ENCODE measurements at places on chromosomes 4 and X.

DNA sequence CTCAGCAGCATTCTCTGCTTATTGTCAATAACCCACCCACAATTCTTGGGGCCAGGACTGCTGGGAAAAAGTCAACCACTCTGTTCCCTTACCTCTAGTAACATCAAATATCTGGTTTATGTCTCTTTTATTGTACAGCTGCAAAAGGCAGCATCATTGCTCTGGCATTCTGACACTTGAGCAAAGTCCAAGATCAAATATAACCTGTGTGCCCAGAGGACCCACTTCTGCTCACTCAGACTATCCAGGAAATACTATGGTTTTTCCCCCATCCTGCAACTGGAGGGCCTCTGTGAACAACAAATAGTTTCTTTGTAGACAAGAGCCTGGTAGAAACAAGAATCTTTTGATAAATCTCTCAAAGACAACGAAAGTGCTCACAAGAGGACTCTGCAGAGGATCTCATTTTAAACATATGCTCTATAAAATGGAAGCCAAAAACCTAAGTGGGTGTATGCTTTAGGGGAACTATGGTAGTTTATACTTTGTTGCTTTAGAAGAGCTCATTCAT lies 154.7 kb downstream of the RAB28 start:
- DNase-seq = no peak

DNA sequence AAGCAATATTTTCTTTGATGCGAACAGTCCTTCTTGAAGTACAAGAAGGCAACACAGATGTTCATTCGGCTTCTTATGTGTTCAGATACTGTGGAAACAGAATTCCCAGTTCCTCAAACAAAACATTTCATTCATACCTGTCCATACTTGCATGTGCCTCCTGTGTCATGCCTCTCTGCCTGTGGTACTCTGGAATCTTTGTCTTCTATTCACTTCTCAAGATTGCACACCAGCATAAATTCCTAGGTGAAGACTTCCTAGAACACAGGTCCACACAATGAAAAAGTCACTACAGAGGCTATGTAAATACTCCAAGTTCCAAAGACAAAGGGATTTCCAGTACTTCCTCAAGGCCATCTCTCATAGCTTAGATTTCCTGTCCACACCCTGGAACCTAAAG lies 367.2 kb downstream of the AFF2 start:
- no peak for DNase-seq

GRCh38 chrX:143994206-143994605 lies 110.3 kb downstream of the UBE2NL start:
- no peak for DNase-seq

GRCh38 chr4:156408749-156409148 lies 455.1 kb upstream of the CTSO start:
- no peak for DNase-seq

- no peak for DNase-seq
These were observed 51.4 kb upstream of the EMCN start for GRCh38 chr4:100569196-100569595.

DNA sequence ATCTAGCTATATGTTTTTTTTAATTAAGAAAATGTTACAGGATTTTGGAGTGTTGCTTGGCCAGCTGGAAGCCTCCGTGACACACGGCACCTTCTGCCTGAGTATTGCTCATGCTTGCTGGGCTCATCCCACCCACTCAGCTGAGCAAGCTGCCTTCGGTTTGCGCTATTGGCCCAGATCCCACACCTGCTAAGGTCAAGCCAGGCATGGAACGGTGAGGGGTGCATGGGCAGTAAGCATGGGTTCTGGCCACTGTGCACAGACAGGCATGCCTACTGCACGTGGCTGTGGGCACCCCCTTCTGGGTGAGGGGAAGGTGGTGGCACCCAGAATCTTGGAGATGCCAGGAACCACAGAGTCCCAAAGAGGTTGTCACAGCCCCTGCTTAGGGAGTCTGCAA lies 1178.4 kb upstream of the PCDH7 start:
- no peak for DNase-seq

- DNase-seq = peak; percentile 27
These were observed 209.5 kb downstream of the HS6ST2 start for GRCh38 chrX:132748909-132749308.

- no peak for DNase-seq
These were observed 531 bp upstream of the MANBA start for GRCh38 chr4:102761296-102761701.

- no peak for DNase-seq
These were observed 375.2 kb downstream of the GALNTL6 start for GRCh38 chr4:172188248-172188988.

GRCh38 chr4:106019771-106020170 lies 124.5 kb downstream of the NPNT start:
- no peak for DNase-seq

- no peak for DNase-seq
These were observed 856.6 kb upstream of the GRID2 start for GRCh38 chr4:91447168-91447567.

- DNase-seq = no peak
These were observed 1741.0 kb upstream of the PCDH10 start for GRCh38 chr4:131408102-131408501.

GRCh38 chr4:87354168-87355102 lies 31.8 kb upstream of the HSD17B13 start:
- peak; percentile 10 for DNase-seq

DNA sequence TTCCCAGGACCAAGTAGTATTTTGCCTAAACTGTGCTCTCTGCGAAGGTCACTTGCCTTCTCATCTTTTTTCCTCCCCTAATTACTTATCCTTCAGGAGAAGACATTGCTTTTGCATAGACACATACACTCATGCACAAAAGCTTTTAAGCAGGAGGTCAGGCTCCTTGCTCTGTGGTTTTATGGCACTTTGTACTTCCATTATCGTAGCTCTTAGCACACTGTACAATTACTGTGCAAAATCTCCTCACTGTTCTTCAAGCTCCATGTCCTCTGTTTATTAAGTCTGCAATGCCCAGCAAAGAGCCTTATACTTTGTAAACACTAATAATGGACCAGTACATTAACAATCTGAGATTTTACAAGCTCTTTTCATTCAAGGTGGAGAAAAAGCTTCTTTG lies 188.4 kb upstream of the GNPDA2 start:
- no peak for DNase-seq

- DNase-seq = no peak
These were observed 376.3 kb upstream of the INTU start for GRCh38 chr4:127256500-127256899.

DNA sequence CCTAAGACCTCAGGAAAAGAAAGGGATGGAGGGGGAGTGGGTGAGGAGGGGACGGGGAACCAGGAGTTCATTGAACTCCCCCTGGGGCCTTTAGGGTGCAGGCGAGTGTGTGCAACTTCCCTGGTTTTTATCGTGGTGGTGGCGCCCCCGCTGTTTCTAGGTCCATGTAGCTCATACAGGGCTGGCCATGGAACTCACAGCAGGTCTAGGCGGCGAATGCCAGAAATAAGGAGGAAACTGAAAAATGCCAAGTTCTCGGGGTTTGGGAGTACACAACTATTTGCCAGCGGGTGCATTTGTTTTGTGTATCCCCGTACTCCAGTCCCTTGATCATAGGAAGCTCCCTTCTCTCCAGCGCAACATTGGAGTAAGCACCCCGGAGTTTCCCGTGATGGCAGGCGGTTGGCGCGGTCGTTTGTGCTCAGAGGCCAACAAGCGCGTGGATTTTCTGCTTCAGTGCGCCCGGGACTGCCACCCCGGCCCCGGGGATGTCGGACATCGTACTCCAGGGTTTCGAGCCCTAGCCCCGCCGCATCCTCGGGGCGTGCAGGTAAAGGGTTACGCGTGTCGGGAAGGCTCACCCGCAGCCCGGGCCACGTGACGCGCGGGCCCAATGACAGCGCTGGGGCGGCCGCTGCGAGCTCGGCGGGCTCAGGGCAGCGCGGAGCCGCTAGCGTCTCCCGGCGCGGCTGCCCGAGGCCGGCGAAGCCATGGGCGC lies 208.9 kb downstream of the NWD2 start:
- DNase-seq = peak; percentile 76

DNA sequence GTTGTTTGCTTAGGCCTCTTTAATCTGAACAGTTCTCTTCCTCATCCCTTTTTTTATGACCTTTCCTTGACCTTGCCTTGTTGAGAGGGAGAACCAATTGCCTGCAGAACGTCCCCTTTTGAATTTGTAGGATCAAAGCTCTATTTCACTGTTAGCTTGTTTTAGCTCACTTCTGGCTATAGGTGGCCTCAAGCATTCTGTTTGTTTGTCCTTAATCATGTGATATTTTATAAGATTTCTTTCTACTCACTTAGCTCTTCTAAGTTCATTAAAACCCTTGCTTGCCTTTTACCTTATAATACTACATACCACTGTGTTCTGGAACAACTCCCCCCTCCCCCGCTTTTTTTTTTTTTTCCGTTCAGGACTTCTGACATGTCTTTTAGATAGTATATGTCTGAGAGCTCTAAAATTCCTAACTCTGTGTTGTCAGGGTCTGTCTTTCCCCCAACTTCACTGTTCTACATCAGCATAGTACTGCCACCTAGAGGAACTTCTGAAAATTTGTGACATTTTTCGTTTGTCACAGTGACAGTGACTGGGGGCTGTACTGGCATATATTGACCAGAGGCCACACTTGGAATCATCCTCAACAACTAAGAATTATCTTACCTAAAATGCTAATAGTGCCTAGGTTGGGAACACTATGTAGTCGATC lies 128.5 kb downstream of the LARP7 start:
- peak; percentile 44 for DNase-seq

DNA sequence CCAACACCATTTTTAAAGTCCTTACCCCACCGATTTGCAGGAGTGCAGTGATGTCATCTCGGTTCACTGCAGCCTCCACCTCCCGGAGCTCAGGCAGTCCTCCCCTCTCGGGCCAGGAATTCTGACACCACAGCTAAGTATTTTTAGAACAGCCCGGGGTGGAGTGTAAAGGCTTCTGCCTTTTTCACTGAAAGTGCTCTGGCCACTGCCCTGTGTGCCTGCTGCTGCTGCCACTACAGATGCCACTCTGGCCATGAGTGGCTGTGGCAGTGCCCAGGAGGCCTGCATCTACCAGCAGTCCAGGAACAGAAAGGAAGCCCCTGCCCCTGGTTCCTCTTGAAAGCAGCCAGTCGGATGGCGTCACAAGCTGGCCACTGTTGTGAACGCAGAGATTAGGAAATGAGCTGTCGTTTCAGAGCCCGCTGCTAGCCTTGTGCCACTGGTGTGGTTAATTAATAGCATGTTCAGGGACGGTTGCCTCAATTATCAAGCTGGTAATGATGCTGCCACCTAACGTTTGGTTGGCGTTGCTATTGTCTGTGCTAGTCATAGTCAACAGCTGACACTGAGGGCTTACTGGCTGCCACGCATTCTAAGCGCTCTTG lies 23.6 kb upstream of the TBC1D14 start:
- peak; percentile 69 for DNase-seq

DNA sequence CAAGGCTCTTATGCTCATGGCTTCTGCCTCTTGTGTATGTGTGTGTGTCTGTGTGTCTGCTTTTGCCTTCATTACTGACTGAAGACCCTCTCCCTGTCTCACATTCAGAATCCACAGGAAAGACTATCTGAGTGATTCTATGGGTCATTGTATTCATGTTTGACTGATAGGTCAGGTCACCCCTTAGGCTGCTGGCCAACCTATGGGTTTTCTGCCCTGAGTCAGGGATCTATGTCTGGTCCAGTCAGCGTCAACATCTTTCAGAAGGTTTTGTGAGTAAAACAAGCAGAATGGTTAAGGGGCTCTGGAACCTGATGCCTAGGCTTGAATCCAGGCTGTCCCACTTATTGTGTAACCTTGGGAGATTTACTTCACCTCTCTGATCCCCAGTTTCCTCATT lies 30.5 kb downstream of the NHSL2 start:
- DNase-seq = no peak

DNA sequence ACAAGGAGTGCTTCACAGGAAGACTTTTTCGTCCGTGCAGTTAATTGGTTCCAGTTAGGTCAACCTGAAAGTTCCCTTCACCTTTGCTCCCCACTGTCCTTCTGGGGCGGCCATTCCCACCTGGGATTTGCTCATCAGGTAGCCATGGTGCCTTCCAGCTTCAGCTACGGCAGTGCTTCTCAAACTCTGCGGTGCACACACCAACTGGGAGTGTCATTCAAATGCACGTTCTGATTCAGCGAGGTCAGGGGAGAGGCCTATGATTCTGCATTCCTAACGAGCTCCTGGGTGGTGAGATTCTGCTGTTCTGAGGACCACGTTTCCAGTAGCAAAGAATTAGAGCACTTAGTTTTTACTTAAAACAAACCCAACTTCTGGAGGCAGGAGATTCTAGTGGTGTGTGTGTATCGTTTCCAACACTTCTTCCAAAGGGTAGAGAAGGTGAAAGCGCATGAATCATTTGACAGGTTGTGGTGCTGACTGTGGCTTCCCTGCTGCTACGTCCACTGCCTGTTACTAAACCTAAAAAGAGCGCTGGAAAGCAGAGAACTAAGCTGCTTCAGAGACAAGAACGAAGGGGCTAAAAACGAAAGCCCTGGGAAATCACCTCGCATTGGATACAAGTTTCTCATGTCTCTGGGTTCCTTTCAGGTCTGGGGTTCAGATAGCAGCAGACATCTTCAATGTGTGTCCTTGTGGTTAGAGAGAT lies 4.7 kb upstream of the HELT start:
- DNase-seq = no peak

DNA sequence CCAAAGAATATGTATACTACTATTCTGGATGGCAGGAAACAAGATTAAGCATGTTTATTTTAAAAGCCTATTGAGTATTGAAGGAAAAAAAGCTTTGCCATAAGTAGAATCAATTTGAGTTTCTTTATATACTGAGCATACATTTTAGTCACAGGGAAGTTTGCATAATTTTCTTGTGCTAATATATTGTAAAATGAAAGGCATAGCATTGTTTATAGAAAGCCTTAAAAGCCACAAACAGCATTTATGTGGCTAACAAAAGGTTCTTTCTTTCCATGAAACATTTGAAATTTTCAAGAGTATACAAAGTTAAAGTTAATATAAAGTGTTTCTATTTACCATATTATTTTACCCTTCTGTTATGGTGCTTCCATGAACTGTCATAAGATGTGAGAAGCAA lies 1133.8 kb upstream of the PCDH10 start:
- no peak for DNase-seq

DNA sequence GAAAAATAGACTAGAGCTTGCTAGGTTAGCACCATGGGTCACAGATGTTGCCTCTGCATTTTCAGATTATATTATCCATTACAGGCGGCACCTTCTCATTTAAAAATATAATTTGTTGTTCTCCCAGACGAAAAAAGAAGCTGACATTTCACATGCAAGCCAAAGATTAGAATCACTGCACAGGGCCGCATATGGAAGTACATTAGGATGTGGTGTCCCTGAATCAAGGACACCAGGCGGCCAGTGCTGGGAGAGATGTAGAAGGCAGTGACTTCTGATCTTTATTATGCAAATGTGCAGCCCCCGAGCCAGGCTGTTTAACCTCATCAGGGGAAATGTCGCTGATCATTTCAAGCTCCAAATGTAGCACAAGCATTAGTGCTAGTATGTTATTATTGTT lies 22.8 kb downstream of the REELD1 start:
- DNase-seq = no peak

DNA sequence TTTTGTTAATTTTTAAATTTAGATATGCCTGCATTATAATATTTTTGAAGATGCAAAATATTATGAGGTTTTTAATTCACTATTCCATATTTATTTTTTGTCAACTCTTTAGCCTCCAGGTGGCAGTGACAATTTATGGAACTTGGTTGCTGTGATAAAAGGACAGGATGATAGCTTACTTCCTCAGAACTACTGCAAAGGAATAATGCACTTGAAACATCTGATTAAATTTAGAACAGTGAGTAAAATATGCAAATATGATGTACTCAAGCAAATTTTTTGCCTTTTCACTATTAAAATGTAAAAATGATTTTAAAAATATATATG lies 45.1 kb downstream of the SPATA4 start:
- peak; percentile 45 for DNase-seq

- no peak for DNase-seq
These were observed 42.5 kb downstream of the ARHGEF6 start for GRCh38 chrX:136738049-136738729.
